ENCODE measurements at places on chromosomes 6 and 20. TPM values are rescaled to one million over a fixed set of nuclear protein-coding genes. Genes with fewer than 3 reads are reported as not detected.

Gene TCP11
- total RNA-seq = 0.19 TPM

Gene MRAP2
- total RNA-seq = 3.7 TPM

Gene F13A1
- total RNA-seq = not detected

Gene NANP
- total RNA-seq = 8.7 TPM

Gene SNX21
- 33.4 TPM for total RNA-seq

Gene LY6G6D
- not detected for total RNA-seq

Gene GGTLC1
- not detected for total RNA-seq

Gene ACSS1
- 6.8 TPM for total RNA-seq

Gene FLRT3
- total RNA-seq = 0.58 TPM

Gene CEP250
- 35.2 TPM for total RNA-seq

Gene MCCD1
- not detected for total RNA-seq

Gene CRISP2
- total RNA-seq = not detected

All from regular cardiac myocyte (primary cell).